Gastroesophageal sphincter (tissue), 4 donors: ENCODE measurements at places on chromosomes 11 and 22. TPM values are rescaled to one million over a fixed set of nuclear protein-coding genes. Genes with fewer than 3 reads are reported as not detected.

OR10D3 gene
- total RNA-seq = not detected

MMP10 gene
- total RNA-seq = not detected

ACRV1 gene
- not detected for total RNA-seq

C11orf91 gene
- total RNA-seq = not detected

RAPSN gene
- total RNA-seq = not detected

GAB4 gene
- total RNA-seq = not detected

SIK2 gene
- 18.6 TPM for total RNA-seq

DEUP1 gene
- total RNA-seq = not detected

DBX1 gene
- total RNA-seq = not detected

MPZL3 gene
- total RNA-seq = 3.8 TPM

ZC3H12C gene
- total RNA-seq = 27.1 TPM

CPT1B gene
- 5.7 TPM for total RNA-seq
